ENCODE measurements at places on chromosomes 3 and 15. TPM values are rescaled to one million over a fixed set of nuclear protein-coding genes. Genes with fewer than 3 reads are reported as not detected.

The C3orf49 gene
- total RNA-seq: not detected

The GABRR3 gene
- total RNA-seq: not detected

The CD200 gene
- total RNA-seq: 41.5 TPM

The CCNB2 gene
- total RNA-seq: 374 TPM

The CHRNA7 gene
- total RNA-seq: 14.0 TPM

The ABI3BP gene
- not detected for total RNA-seq

The TMEM39A gene
- total RNA-seq: 41.2 TPM

The KY gene
- total RNA-seq: 0.09 TPM

The HSPBAP1 gene
- 15.0 TPM for total RNA-seq

The SKOR1 gene
- total RNA-seq: 0.09 TPM
